Metanephros (tissue), 2 donors: ENCODE measurements at places on chromosomes 3 and 15. TPM values are rescaled to one million over a fixed set of nuclear protein-coding genes. Genes with fewer than 3 reads are reported as not detected.

The SLCO2A1 gene
- total RNA-seq, result 17.1 TPM

The MOBP gene
- not detected for total RNA-seq

The ROPN1 gene
- not detected for total RNA-seq

The ADCY5 gene
- total RNA-seq, result 17.2 TPM

The HTR3E gene
- not detected for total RNA-seq

The ULK4 gene
- 13.7 TPM for total RNA-seq

The CCR3 gene
- total RNA-seq, result 0.47 TPM
